Activated naive CD8-positive, alpha-beta T cell treated with anti-CD3 and anti-CD28 coated beads, Interleukin-2, amount 10 ng/mL, durations not matched to agents 7 days and 5 days (primary cell): ENCODE measurements at places on chromosomes 12 and 14. TPM values are rescaled to one million over a fixed set of nuclear protein-coding genes. Genes with fewer than 3 reads are reported as not detected.

DNA sequence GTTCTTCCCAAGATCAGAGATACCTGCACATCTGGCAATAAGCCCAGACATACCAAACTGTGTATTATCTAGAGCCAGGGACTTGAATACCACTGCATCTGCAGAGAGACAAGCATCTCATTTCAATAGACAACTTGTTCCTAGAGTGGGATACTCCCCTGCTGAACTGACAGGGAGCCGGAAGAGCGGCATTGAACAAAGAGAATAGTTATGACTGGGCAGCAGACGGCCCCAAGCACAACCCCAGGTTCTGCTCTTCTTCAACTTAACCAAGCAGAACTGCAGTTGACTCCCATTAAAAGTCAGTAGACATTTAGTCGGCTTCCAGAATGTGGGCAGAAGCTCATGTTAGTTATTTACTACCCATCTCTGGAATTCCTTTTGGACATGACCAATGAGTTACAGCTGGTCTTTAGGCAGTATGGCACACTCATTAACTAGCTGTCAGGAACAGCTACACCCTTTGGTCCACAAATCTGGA, 112.9 kb downstream of the HMGA2 start:
- DNase-seq, result no peak
- no peak overlapping the region for H3K4me3 ChIP-seq
- no peaks in the 10 kb centered on the region for H3K36me3 ChIP-seq
- H3K27me3 ChIP-seq, result peaks cover 13% of the 10 kb centered on the region

DNA sequence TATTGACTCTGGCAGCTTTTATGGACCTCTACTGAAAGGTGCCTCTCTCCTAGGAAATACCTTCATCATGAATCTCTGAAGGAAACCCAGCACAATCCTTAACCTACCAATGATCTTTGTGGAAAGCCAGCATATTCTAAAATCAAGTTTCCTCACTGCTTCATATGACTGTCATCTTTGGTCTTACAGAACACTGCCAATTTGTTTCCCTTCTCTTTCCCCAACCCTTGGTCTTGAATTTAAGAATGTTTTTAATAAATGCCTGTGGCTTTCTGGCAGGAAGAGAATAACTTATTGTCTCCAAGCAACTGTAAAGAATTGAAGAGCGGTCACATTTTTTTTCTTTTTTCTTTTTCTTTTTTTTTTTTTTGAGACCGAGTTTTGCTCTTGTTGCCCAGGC, 427.6 kb downstream of the IPO8 start:
- H3K4me1 ChIP-seq, result no peaks in the 10 kb centered on the region
- no peaks in the 10 kb centered on the region for H3K36me3 ChIP-seq
- H3K27me3 ChIP-seq, result no peaks in the 10 kb centered on the region
- H3K4me3 ChIP-seq, result no peak overlapping the region

The RGS6 gene
- total RNA-seq, result 0.08 TPM

DNA sequence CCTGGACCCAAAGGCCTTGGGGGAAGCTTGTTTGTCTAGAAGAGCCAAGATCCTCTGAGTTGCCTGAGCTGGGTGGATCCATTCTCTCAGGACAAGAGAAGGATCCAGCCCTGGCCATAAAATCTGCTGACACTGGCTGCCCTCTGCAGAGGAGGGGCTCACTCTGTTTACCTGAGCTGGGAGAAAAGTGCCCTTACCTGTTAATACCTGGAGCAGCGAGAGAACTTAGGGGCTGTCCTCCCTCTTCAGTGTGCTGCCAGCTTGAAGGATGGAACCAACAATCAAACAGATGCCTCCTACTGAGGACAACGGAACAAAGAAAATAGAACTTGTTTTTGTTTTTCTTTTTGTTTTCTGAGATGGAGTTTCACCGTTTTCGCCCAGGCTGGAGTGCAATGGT, 7.3 kb upstream of the KRT7 start:
- no peak for DNase-seq
- H3K4me1 ChIP-seq, result peaks cover 6% of the 10 kb centered on the region

- H3K27me3 ChIP-seq, result peaks cover 9% of the 10 kb centered on the region
- H3K27ac ChIP-seq, result no peak overlapping the region
- no peak for DNase-seq
- no peak overlapping the region for H3K4me3 ChIP-seq
- H3K36me3 ChIP-seq, result no peaks in the 10 kb centered on the region
Measured at GRCh38 chr14:77084985-77085384, 13.1 kb upstream of the CIPC start.
